Activated CD4-positive, alpha-beta memory T cell treated with anti-CD3 and anti-CD28 coated beads, Interleukin-2, amount 10 ng/mL, durations not matched to agents 7 days and 5 days (primary cell): ENCODE measurements at places on chromosomes 2 and 18. TPM values are rescaled to one million over a fixed set of nuclear protein-coding genes. Genes with fewer than 3 reads are reported as not detected.

The ASTL gene
- total RNA-seq = 0.53 TPM

The FOXD4L1 gene
- total RNA-seq = 0.18 TPM

- no peak for DNase-seq
Observed at GRCh38 chr18:78876868-78877267, 102.8 kb upstream of the SALL3 start.

DNA sequence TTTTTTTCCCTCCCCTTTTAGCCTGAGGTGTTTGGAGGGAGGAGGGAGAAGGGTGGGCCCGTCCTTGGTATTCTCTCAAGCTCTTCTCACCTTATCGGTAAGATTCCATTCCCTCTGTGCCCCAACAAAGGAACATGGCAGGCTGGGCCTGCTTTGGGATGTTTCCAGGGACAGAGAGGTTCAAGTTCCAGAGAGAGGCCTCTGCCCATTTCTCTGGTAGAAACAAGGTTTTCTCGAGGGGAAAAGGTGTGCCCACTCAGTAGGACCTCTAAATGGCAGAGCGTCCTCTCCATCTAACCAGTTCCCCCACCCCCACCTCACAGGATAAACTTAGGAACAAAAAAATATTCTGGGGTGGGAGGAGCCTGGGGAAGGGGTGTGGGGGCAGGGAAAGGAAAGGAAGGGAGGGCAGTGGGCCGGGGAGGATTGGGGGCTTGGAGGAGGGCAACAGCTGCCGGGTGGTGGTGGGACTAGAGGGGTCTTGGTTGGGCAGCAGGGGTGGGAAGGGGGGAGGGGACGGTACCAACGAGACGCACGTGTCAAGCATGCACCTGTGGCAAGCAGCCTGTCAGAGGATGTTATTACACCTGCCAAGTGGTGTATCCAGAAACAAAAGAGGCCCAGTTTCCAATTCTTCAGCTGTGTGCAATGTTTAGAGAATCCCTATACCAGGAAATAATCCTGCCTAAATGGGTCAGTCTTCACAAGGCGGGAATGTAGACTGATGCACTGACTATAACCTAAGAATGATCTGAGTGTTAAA lies 2.1 kb downstream of the PCBP1 start:
- DNase-seq = no peak

- no peak for DNase-seq
Observed at GRCh38 chr18:58348951-58349350, 279.9 kb downstream of the ALPK2 start.
